HFFc6 (cell line): ENCODE measurements at places on chromosomes 1 and 21. TPM values are rescaled to one million over a fixed set of nuclear protein-coding genes. Genes with fewer than 3 reads are reported as not detected.

DNA sequence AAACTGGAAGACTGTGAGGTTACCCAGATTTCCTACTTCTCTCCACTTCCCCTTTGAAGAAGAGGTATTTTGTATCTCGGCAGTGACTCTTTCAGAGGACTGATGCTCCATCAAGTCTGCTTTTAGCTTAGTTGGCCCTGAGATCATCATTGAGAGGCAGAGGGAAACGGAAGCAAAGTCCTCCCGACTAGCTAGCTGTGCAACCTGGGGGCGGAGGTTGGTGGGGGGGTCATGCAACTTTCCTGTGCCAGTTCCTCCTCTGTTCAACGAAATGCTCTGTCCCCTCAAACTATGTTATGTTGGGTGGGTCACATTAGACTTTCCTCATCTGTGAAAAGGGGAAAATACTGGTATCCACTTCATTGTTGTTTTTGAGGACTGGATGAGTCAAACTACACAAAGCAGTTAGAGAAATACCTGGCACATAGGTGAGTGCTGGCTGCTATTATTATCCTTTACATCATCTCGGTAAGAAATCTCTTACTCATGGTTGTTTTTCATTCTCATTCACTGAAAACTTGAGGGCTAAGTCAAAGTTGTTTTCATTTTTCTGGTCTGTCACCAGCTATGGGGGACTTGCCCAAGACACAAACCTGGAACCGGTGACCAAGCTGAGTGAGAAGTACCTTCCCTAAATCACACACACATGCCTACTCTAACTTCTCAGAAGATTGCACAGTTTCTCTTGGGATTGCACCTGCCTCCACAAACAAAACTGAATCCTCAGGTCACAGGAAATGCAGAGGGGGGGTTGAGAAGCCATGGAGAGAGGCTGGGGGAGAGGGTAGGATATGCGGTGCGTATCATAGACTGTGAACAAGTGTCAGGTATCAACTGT lies 83.3 kb downstream of the ABCA4 start:
- no peak for DNase-seq
- H3K4me3 ChIP-seq, result no peak overlapping the region
- peaks cover 62% of the 10 kb centered on the region for H3K4me1 ChIP-seq

DNA sequence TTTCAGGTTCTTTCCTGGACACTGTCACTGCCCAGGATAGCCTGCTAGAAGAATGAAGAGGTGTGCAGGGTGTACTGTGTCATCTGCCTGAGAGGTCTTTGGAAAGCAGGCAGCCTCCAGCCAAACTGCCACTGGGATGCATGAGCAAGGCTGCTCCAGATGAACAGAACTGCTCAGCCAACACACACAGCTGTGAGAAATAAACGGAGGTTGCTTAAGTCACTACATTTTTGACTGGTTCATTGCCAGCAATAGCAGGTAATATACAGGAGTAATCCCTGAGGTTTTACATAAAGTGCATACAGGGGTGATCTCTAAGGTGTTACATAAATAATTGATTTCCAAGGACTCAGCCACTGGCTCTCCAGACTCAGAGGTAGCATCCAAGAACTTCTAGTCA lies 516.9 kb downstream of the BRINP3 start:
- no peak for DNase-seq
- no peak overlapping the region for H3K27ac ChIP-seq
- no peaks in the 10 kb centered on the region for H3K27me3 ChIP-seq
- H3K4me3 ChIP-seq, result no peak overlapping the region

- no peaks in the 10 kb centered on the region for H3K27me3 ChIP-seq
- H3K36me3 ChIP-seq, result peaks cover 9% of the 10 kb centered on the region; the same call in 1 of the 2 replicates
- DNase-seq, result peak; percentile 8
- peaks cover 51% of the 10 kb centered on the region for H3K4me1 ChIP-seq
- H3K27ac ChIP-seq, result peak overlapping the region; percentile 90
- H3K4me3 ChIP-seq, result peak overlapping the region; percentile 84; the same call in 1 of the 2 replicates
Observed at GRCh38 chr21:45864436-45864835, 117.1 kb upstream of the COL6A1 start.

GRCh38 chr1:107867897-107868296 lies 97.1 kb downstream of the VAV3 start:
- no peak overlapping the region for H3K27ac ChIP-seq
- H3K4me1 ChIP-seq, result no peaks in the 10 kb centered on the region
- H3K27me3 ChIP-seq, result no peaks in the 10 kb centered on the region; the same call in 1 of the 2 replicates
- no peak overlapping the region for H3K4me3 ChIP-seq
- DNase-seq, result no peak

GRCh38 chr1:206105464-206105995 lies 11.7 kb downstream of the AVPR1B start:
- peaks cover 30% of the 10 kb centered on the region for H3K27me3 ChIP-seq
- H3K27ac ChIP-seq, result no peak overlapping the region
- DNase-seq, result no peak
- peaks cover 6% of the 10 kb centered on the region; the same call in 1 of the 2 replicates for H3K4me1 ChIP-seq
- no peaks in the 10 kb centered on the region for H3K36me3 ChIP-seq
- H3K4me3 ChIP-seq, result no peak overlapping the region

- no peak overlapping the region for H3K4me3 ChIP-seq
- no peak overlapping the region for H3K27ac ChIP-seq
- no peak for DNase-seq
- H3K27me3 ChIP-seq, result no peaks in the 10 kb centered on the region
- peaks cover 10% of the 10 kb centered on the region for H3K4me1 ChIP-seq
- H3K36me3 ChIP-seq, result peaks cover 31% of the 10 kb centered on the region
Observed at GRCh38 chr21:28193189-28193588, 799.5 kb downstream of the LTN1 start.

Gene SCAF4
- total RNA-seq, result 21.4 to 24.7 TPM (median 23.2 TPM) in 3 replicates

Gene DBT
- 9.1 to 11.3 TPM (median 10.2 TPM) in 3 replicates for total RNA-seq

Gene BARHL2
- not detected in 3 replicates for total RNA-seq

Gene TMEM9
- 60.3 to 72.6 TPM (median 65.8 TPM) in 3 replicates for total RNA-seq

Gene CFHR3
- not detected in 2 replicates for total RNA-seq

Gene IL6R
- total RNA-seq, result 1.7 to 3.9 TPM (median 2.1 TPM) in 3 replicates
